ENCODE measurements at places on chromosomes 11 and 22. TPM values are rescaled to one million over a fixed set of nuclear protein-coding genes. Genes with fewer than 3 reads are reported as not detected.

Gene OR52E6
- not detected for total RNA-seq

Gene YAP1
- total RNA-seq: not detected

Gene NTM
- not detected for total RNA-seq

DNA sequence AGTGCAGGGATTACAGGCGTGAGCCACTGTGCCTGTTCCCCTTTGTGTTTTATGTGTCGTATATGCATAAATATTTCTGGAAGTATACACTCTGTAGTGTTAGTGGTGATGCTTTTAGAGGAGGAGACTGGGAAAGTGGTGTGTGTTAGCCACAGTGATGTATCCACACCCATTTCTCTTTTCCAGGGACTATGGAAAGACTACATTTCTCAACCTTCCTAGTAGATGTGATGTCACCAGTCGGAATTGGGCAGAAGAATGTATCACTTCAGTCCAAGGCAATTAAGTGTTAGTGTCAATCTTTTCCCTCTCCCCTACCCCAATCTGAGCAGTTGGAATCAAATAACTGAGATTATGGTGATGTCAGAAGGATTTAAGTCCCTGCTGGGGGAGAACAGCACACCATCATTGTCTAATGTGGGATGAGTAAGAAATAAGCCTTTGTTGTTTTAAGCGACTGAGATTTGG is 5.8 kb upstream of the ATG16L2 start:
- peaks cover 40% of the 10 kb centered on the region for H3K36me3 ChIP-seq
- H3K27ac ChIP-seq: no peak overlapping the region
- no peak for DNase-seq
- peaks cover 23% of the 10 kb centered on the region for H3K4me1 ChIP-seq
- no peaks in the 10 kb centered on the region for H3K27me3 ChIP-seq
- H3K4me3 ChIP-seq: no peak overlapping the region

Gene TMEM86A
- 0.21 TPM for total RNA-seq

Gene C11orf21
- total RNA-seq: 2.4 TPM

DNA sequence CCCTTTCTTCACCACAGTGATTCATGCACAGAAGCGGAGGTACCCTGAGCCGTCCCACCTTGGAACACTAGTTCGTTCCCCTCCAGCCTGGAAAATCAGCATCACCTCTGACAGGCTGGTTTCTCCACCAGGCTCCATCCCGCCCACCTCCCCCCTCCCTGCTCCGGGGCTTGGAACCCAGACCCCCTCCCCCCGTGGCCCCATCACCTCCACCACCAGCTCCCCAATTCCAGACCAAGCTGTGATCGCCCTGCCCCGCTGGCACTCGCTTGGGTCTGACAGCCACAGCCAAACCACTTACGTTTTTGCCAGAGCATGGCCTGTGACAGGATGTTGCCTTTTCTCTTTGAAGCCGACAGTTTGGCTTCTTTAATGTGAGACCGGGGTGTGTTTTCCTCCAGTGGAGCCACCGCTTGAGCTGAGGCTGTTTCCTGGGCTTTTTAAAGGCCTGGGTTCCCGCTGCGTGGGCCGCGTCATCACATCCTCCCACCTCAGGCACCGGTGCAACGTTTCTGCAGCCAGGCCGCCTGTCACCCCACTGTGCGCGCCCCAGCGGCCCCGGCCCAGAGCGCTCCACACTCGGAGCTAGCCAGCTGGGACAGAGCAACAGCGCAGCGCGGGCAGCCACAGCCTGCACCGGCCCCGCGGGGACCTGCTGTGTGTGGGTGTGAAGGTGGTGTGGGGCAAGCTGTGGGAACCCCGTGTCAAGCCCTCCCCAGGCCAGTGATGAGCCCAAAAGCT is at the start of gene POU2AF1:
Gene POU2AF1 (minus strand): TSS at position 415 of the 741 bp plus-strand sequence. CDS start 98 bp downstream, at position 317.
- peaks cover 61% of the 10 kb centered on the region for H3K4me1 ChIP-seq
- H3K27me3 ChIP-seq: no peaks in the 10 kb centered on the region
- H3K36me3 ChIP-seq: peaks cover 25% of the 10 kb centered on the region
- peak within 1 kb of the TSS; percentile 93 for H3K4me3 ChIP-seq
- DNase-seq: peak; percentile 92

DNA sequence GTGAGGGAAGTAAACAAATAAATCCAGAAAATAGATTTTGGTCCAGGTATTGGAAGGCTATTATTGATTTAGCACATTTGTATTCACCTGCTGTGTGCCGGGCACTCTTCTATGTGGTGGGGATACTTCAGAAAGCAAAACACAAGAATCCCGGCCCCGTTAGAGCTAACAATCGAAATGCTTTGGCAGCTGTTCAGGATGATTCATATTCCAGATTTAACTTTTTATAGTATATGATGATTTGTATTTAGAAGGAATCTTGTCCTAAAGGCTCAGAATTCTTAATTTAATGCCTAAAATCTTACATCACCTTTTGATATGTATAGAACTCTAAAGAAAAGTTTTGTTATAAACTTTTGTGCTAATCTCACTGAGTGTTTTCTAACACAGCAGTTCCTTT is 28.0 kb downstream of the ZC3H12C start:
- H3K27ac ChIP-seq: no peak overlapping the region
- no peaks in the 10 kb centered on the region for H3K4me1 ChIP-seq
- H3K4me3 ChIP-seq: no peak overlapping the region
- DNase-seq: no peak

Gene CASP5
- total RNA-seq: not detected

DNA sequence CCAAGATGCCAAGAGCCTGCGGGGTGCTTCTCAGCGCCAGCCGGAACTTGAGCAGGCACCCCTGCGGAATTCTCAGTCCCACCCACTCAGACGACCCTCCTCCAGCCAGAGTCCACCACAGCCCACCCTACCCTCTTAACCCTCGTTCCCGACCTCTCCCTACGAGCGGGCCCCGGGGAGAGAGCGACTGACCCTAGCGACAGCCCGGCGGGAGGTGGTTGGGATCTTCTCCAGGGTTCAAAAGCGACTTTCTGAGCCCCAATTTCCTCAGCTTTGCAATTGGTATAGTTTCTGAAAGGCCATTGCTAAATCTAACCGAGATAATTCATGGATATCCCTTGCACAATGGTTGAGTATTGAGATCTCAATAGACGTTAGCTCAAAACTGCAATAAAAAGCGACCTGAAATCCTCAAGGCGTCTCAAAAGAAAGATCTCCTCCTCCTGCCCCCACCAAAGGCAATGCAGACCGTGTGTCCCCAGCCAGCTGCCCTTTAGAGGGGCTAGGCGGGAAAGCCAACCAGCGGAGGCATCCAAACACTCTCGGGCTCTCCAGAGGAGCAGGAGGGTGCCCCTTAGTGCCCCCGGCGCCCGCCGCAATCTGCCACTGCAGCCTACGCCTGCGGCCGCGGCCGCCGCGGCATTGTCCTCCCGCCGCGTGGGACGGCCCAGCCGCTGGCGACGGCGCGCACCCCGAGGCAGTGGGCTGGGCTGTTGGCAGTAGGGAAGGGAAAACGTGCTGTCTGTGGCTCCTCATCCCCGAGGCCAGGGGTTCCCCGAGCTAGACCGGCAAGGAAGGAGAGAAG is 1.5 kb upstream of the SLC6A5 start:
- DNase-seq: no peak
- H3K4me3 ChIP-seq: no peak overlapping the region
- no peaks in the 10 kb centered on the region for H3K4me1 ChIP-seq

Gene FOLR3
- total RNA-seq: not detected

GRCh38 chr11:61966734-61967115 is 709 bp downstream of the FTH1 start:
- H3K27me3 ChIP-seq: no peaks in the 10 kb centered on the region
- H3K36me3 ChIP-seq: peaks cover 43% of the 10 kb centered on the region
- H3K4me1 ChIP-seq: peaks cover 56% of the 10 kb centered on the region
- peak; percentile 83 for DNase-seq
- peak overlapping the region; percentile 92 for H3K4me3 ChIP-seq

Gene PDE2A
- 0.33 TPM for total RNA-seq
